ENCODE measurements at places on chromosomes 7 and 10. TPM values are rescaled to one million over a fixed set of nuclear protein-coding genes. Genes with fewer than 3 reads are reported as not detected.

Gene SFRP4
- 3.2 TPM for total RNA-seq

Gene ELMO1
- total RNA-seq, result 84.7 TPM

Gene PEX1
- 61.4 TPM for total RNA-seq

Gene ADAM8
- total RNA-seq, result 1.4 TPM

Gene SLC13A1
- total RNA-seq, result not detected

Gene CTAGE15
- total RNA-seq, result 0.69 TPM

Gene TMEM236
- total RNA-seq, result 0.23 TPM

Gene BEND7
- 16.8 TPM for total RNA-seq

Gene AKR1E2
- total RNA-seq, result 74.0 TPM

Gene CYP26C1
- 0.23 TPM for total RNA-seq

Gene MINDY4
- 6.9 TPM for total RNA-seq

Gene CALHM2
- total RNA-seq, result 2.5 TPM

Gene EPHA1
- total RNA-seq, result 7.8 TPM

Gene ARHGEF5
- total RNA-seq, result 1.8 TPM

Gene AKR1D1
- not detected for total RNA-seq

Gene MRLN
- total RNA-seq, result 0.69 TPM

Measured in diencephalon (tissue), 1 donor.